ENCODE measurements at places on chromosomes 2 and 18.

- DNase-seq, result no peak
These were observed 193.2 kb upstream of the HS6ST1 start for GRCh38 chr2:128511731-128512378.

GRCh38 chr18:21069468-21069867, 42.1 kb downstream of the ROCK1 start:
- no peak for DNase-seq

- DNase-seq, result no peak
These were observed 1055.5 kb upstream of the KLHL29 start for GRCh38 chr2:22329211-22330154.

- no peak for DNase-seq
These were observed 36.6 kb downstream of the SFT2D3 start for GRCh38 chr2:127737892-127738291.

GRCh38 chr2:137928547-137929518, 35.4 kb upstream of the HNMT start:
- no peak for DNase-seq

GRCh38 chr2:31877008-31877407, 133.8 kb downstream of the MEMO1 start:
- no peak for DNase-seq

GRCh38 chr18:58977801-58978200, 113.1 kb downstream of the ZNF532 start:
- DNase-seq, result no peak

- no peak for DNase-seq
These were observed 84.0 kb upstream of the DSEL start for GRCh38 chr18:67600181-67601180.

GRCh38 chr2:28904295-28904694, 9.8 kb downstream of the WDR43 start:
- DNase-seq, result no peak

GRCh38 chr2:200787351-200788120, 24.2 kb upstream of the BZW1 start:
- DNase-seq, result no peak

- DNase-seq, result no peak
These were observed 28.0 kb downstream of the MGAT5 start for GRCh38 chr2:134281815-134282419.

DNA sequence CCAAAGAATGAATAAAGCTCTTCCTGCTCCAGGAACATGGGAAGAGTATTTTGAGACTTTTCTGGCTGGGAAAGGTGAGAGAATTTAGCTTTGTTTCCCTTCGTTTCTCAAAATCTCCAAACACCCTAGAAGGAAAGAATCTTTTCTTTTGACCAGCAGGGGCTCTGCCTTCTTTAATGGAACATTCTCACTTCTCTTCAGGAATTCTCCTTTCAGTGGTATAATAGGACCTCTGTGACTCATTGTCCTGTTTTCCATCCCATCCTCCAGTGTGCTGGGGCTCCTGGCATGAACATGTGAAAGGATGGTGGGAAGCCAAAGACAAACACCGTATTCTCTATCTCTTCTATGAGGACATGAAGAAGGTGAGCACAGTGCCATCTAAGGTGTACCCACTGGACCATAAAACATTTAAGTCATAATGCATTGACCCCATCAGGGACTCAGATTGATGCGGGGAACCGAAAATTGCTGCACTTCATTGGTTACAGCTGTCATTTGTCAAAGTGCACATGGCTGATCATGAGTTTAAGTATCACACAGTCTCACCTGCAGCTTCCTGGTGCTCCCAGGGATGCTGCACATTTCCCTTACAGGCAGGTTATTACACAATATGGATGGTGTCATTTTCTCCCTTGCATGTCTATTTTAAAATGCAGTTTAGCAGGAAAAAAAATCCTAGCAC, 5.5 kb downstream of the SULT1C4 start:
- DNase-seq, result no peak

GRCh38 chr2:53969968-53970723, 647 bp downstream of the PSME4 start:
- peak; percentile 43 for DNase-seq

- DNase-seq, result no peak
These were observed 194.5 kb downstream of the LOXHD1 start for GRCh38 chr18:46462523-46462922.

- DNase-seq, result no peak
These were observed 53.1 kb upstream of the GALNT5 start for GRCh38 chr2:157204401-157204800.

DNA sequence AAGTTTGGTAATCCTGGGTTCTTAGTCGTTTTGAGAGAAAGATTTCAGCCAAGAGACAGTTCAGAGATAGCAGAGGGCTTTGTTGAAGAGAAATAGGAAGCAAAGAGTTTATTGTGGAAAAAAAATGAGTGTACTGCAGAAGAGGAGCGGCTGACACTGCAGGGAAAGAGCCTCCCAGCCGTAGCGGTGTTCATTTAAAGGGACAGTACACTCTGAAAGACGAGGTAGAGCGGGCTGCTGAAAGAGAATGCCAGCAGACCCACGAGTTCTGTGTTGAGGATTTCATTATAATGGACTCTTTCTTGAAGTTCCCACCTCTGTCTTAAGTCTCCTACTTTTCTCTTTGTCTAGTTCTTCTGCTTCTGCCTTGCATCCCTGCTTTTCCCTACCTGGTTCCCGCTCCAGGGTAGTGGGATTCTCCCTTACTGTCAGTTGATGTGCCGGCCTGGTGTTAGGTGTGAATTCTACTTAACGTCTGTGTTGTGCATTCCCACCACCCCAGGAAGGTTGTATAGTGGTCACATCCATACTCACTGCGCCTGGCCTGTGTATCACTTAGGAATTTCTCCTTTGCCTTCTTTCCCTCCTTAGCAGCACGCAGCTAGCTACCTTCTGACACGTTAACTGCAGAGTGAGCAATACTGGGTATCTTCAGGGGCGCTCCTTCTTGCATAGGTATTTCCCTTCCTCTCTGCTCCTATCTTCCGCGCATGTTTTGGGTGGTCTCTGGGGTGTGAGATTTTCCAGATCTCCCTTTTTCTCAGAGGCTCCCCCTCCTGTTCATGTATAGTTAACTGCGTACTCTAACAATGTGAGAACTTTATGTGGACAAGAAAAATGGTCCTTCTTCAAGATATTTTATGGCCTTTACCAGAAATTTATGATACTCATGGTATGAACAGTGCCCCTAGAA, 164.5 kb downstream of the PTH2R start:
- no peak for DNase-seq

DNA sequence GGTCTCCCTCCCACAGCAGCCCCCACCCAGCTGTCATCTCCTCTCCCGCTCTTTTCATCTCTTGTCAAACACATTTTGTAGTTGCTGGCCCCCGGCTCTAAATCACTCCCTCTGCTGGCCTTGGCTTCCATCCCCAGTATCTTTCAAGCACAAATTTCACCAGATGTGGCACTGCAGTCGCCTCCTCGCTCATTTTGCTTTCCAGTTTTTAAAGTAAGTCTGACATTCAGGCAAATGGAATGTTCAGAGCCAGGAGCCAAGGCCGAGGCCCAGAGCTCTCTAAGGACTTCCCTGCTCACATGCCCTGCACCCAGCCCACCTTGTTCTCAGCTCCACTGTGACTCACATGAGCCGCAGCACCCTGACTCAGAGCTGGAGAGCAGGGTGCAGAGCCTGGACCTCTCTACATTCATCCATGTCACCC, 158.4 kb downstream of the GALNT14 start:
- DNase-seq, result no peak

- DNase-seq, result no peak
These were observed 12.7 kb upstream of the CABLES1 start for GRCh38 chr18:23122334-23123229.

- no peak for DNase-seq
These were observed 160.2 kb downstream of the PXDN start for GRCh38 chr2:1584051-1584531.

- DNase-seq, result no peak
These were observed 149.3 kb downstream of the EXOC6B start for GRCh38 chr2:72676341-72677025.

Measured in activated naive CD4-positive, alpha-beta T cell treated with anti-CD3 and anti-CD28 coated beads for 36 hours (primary cell).